Fibroblast of lung (primary cell): ENCODE measurements at places on chromosomes 5 and 9. TPM values are rescaled to one million over a fixed set of nuclear protein-coding genes. Genes with fewer than 3 reads are reported as not detected.

DPYSL3 gene
- total RNA-seq = 135 and 206 TPM in 2 replicates

TEK gene
- 0.51 and 1.8 TPM in 2 replicates for total RNA-seq

TMC1 gene
- 0.33 TPM in 1 of 2 replicates, not detected in the other for total RNA-seq

PDLIM7 gene
- total RNA-seq = 55.2 and 65.2 TPM in 2 replicates

RMRP gene
- total RNA-seq = 67,954 and 162,287 TPM in 2 replicates

HINT1 gene
- total RNA-seq = 181 and 225 TPM in 2 replicates

LCN9 gene
- total RNA-seq = not detected in 2 replicates
